CD4-positive, alpha-beta T cell treated with Interleukin-21 for 1 hour (primary cell): ENCODE measurements at places on chromosomes 12 and 14.

- no peak for DNase-seq
Observed at GRCh38 chr12:127179176-127179575, 1087.8 kb upstream of the TMEM132C start.

DNA sequence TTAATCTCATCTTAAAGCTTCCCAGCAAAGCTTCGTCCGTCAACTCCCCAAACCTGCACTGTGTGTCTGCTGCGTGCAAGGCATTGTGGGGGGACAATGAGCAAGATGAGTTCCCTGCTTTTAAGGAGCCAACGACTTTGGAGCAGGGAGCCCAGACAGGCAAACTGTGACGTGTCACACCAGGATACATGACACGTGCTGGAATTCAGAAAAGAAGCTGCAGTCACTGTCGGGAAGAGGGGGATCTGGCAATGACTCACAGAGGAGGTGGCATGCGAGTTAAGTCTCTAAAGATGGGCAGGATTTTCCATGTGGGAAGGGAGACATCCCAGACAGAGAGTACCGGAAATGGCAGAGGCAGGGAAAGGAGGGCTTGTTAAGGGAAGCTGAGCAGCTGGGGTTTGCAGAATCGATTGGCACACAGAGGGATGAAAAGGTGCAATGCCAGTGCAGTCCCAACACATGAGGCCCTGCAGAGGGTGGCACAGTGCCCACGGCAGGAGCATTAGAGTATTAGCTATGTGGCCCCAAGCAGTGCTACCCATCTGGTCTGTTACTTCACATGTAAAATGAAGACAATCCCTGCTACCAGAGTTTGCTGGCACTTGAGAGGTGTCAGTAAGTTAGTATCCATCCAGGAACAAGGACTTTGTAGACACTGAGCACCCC is 52.9 kb downstream of the SETD3 start:
- DNase-seq, result no peak

GRCh38 chr12:6369916-6370575 is 5.3 kb downstream of the SCNN1A start:
- no peak for DNase-seq

DNA sequence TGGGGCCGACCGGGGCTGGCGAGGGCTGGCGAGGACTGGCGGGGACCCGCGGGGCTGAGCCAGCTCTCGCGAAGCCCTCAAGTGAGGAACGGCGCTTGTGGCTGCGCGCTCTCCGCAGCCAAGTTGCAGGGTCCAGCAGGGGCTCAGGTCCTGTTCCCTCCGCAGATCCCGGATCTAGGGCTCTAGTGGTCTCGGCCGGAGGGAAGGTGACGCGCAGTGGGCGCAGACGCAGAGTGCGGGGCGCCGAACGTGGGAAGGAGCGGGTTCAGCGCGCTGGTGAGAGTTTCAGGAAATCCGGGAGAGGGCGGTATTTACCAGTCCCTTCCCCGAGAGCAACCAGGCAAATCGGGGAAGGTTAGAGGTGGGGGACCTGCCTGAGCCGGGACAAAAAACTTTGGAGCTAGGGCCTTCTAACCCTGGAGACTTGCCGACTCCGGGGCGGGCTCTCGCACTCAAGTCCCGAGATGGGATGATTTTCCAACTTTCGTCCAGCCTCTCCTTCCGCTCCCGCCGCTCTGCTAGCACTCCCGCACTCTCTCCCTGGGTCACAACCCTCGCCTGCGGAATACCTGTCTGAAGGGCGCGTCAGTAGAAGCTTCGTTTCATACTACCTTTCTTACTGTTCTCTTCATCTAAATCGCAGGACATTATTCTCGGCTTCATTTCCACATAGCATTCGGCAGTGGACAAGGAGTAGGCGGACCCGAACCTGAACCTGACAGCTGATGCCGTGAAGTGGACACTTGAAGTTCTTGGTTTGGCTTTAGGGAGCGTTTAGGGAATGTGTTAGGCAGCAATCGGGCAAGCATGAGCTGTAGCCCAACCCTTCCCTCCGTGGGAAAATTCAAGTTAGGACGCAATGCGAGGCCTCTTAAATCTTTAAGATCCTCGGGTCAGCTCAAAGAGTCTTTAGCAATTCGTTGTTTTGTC is 13.6 kb upstream of the PAX9 start:
- no peak for DNase-seq

- DNase-seq, result no peak
Observed at GRCh38 chr12:122312926-122313325, 46.6 kb upstream of the VPS33A start.

GRCh38 chr14:60981633-60982455 is 799 bp downstream of the SLC38A6 start:
- DNase-seq, result no peak

GRCh38 chr12:30515351-30515750 is 180.3 kb downstream of the IPO8 start:
- DNase-seq, result no peak

DNA sequence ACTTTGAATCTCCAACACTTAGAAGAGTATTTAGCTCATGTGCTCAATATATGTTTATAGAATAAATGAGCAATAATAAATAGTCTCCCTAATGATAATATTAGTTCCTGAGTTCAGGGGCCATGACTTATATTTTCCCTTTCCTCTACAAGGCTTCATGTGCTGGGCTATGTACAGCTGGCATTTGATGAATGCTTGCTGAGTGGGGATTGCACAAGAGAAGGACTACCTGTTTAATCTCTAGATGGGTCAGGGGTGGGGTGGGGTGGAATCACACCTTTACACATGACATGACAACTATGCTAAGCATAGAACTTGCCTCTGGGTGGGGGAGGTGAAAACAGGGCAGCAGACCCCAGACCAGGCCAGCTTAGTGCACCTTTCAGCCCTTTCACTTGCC is 7.6 kb upstream of the ABHD12B start:
- DNase-seq, result no peak

GRCh38 chr12:98437806-98438595 is 77.4 kb upstream of the TMPO start:
- DNase-seq, result no peak

DNA sequence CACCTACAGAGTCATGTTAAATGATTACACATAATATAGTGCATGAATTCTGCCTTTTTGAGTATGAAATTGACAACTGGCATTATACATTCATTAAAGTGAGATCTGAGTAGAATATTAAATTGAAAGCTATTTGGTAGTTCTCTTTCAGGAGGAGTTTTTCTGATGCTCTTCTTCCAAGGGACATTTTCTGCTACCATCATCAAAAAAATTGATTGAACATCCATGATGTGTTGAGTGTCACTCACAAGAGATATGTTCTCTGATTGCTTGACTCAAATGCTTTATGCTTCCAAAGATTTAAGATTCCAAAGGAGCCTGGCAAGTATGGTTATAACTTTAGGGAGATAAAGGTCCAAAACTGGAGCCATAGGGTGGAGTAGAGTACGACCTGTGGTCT is 64.9 kb downstream of the AKAP6 start:
- no peak for DNase-seq

DNA sequence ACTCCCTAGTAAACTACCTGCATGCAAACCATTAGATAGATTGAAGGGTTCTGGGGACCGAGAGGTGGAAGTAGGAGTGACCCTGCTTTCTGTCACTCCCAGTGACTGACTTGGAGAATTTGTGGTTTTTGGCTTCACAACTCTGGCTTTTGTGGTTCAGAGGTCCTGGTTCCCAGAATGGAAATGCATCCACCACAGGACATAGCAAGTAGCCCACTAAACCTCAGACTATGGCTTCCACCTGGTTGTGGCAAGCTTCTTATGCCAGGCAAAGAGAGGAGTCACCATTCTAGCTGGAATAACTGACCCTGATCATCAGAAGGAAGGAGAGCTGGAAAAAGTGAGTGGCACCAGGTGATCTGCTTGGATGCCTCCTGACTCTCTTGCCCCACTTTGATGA is 162.4 kb upstream of the TMEM260 start:
- DNase-seq, result no peak

DNA sequence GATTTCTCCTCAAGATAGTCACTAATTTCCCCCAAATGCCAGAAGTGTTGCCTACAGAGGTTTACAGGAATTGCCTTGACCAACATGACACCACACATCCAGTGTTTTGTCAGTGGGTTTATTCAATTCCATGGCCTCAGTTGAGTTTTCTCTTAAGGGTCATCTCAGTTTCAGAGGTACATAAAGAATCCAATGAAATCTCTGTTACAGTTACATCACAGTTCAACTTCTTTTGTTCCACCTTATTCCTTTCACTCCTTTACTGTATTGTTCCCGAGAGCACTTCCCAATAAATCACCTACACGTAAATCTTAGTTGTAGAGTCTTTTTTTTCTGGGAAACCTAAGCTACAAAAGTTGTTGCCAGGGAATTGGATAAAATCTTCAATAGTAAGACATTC is 73.6 kb upstream of the GARIN6 start:
- DNase-seq, result no peak

DNA sequence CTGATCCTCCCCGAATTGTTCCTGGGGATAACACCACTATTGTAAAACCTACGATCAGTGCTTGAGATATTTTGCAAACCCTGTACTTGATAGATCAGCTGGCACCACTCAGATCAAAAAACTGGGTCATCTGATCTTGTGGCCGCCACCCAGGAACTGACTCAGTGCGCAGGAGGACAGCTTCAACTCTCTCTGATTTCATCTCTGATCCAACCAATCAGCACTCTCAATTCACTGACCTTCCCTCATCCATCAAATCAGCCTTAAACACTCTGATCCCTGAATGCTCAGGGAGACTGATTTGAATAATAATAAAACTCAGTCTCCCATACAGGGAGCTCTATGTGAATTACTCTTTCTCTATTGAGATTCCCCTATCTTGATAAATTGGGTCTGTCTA is 4.2 kb upstream of the XPOT start:
- peak; percentile 61 for DNase-seq

GRCh38 chr14:33414041-33414440 is 475.4 kb downstream of the NPAS3 start:
- no peak for DNase-seq

DNA sequence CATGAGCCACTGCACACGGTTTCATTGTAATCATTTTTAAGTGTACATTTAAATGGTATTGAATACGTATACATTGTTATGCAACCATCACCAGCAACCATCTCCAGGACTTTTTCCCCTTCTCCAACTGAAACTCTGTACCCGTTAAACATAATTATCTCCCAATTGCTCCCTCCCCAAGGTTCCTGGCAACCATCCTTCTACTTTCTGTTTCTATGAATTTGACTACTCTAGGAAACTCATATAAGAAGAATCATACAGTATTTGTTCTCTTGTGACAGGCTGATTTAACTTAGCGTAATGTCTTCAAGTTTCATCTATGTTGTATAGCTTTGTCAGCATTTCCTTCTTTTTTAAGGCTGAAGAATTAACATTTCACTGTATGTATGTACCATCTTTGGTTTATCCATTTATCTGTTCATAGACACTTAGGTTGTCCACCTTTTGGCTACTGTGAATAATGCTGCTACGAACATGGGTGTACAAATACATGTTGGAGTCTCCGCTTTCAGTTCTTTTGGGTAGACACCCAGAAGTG is 223.1 kb downstream of the EFCAB11 start:
- DNase-seq, result no peak

- DNase-seq, result no peak
Observed at GRCh38 chr14:88614218-88614907, 51.5 kb downstream of the ZC3H14 start.

DNA sequence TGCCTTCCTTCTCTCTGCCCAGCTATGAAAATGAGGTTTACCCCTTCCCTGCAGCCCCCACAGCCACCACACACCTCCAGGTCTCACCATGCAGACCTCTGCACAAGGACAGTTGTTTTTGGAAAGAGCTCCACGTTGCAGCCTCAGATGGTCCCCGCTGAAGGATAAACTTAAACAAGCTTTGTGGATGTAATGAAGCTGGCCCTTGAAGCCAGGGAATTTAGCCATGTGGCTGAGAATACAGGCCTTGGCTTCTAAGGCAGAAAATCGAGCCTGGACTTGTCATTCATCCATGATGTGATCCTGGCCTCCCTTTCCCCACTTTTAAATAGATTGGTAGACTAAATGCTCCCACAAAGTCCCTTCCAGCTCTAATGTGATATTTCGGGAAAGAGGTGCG is 79.4 kb downstream of the TBX3 start:
- no peak for DNase-seq

GRCh38 chr12:131608740-131609690 is 101.9 kb upstream of the SFSWAP start:
- DNase-seq, result peak; percentile 71

DNA sequence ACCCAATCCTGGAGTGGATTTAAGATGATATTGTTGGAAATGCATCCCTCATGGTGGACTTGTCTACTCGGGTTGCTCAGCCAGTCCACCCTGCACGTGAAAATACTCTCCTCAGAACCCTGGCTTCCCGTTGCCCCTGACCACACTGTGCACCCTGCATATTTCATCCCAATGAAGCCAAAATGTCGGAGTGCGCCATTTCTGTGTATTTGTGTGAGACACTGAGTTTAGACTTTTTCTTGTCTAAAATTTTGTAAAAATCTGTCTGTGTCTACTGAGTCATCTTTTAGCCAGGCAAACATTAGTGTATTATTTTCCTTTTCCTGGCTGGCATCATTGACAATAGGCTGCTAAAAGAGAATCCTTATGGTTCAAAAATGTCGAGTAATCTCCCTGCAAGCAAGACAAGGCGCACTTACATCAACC is 485 bp upstream of the PNMA1 start:
- DNase-seq, result no peak

DNA sequence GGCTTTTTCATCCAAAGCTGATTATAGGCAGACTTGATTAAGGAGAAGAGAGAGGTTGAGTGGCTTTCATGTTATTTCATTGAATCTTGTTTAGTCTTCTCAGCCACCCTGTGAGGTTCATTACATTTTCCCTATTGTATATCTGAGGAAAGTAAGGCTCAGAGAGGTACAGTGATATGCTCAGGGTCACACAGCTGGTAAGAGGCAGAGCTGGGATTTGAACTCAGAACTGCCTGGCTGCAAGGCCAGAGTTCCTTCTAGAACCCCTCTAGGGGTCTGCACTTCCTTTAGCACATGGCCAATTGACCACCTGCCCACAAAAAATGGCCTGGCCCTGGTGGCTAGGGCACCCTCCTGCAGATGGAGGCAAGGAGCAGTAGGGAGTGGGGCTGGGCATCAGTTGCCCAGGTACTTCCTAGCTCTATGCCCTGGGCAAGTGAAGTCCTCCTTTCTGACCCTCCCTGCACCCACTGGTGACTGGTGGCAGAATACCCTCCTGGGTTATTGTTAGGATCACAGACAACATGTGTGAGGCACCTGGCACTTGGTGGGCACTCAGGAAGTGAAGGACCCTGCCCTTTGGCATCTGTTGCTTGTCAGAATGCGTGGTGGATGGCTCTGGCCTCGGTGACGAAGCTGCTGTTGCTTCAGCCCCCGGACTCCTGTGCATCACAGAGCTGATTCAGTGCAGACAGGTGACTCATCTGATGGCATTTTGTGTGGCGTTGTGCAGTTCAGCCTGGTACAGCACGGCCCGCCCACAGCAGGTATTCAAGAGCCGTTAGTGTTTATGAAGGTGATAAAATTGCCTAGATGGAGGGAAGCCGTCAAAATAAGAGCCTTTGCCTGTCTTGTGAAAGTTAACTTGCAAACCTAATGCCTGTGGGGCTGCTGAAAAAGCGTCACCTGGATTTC is 115.8 kb downstream of the SLC25A47 start:
- DNase-seq, result no peak
